NCI-H146 (cell line): ENCODE measurements at places on chromosomes 1 and 21.

GRCh38 chr1:116847688-116848531 is 61.8 kb upstream of the PTGFRN start:
- no peak for DNase-seq

DNA sequence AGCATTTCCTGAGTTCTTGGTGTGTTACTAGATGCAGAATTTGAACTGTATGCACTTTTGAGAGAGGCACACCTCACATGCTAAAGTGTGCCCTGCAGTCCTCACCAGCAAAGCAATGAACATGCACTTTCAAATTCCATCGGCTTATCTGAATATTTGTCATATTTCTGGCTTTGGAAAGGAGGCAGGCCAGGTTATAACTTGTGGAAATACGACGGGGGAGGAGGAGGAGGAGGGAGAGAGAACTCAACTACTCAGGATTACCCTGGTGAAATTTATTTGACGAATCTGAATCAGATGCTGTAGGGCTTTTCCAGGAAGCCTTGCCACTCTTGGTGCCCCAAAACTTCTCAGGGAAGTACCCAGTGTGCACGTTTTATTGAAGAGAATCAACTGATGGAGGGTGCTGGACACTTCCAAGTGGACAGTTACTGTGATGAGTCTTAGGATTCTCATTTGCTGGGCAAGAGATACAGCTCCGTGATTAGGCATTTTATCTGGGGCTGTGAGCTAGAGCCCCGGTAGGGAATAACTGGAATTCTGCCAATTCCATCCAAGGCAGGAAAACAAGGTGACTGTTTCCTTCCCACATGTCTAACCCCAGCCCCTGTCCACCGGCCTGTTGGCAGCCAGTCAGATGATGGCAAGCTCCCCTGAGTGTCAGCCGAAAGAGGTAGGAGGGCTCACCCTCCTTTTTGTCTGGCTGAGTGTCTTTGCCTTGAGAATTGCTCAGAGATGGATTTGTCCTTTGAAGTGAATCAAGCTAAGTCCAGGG is 3.8 kb downstream of the PDPN start:
- DNase-seq: no peak

GRCh38 chr21:36959020-36959835 is 7.2 kb downstream of the HLCS start:
- DNase-seq: no peak

DNA sequence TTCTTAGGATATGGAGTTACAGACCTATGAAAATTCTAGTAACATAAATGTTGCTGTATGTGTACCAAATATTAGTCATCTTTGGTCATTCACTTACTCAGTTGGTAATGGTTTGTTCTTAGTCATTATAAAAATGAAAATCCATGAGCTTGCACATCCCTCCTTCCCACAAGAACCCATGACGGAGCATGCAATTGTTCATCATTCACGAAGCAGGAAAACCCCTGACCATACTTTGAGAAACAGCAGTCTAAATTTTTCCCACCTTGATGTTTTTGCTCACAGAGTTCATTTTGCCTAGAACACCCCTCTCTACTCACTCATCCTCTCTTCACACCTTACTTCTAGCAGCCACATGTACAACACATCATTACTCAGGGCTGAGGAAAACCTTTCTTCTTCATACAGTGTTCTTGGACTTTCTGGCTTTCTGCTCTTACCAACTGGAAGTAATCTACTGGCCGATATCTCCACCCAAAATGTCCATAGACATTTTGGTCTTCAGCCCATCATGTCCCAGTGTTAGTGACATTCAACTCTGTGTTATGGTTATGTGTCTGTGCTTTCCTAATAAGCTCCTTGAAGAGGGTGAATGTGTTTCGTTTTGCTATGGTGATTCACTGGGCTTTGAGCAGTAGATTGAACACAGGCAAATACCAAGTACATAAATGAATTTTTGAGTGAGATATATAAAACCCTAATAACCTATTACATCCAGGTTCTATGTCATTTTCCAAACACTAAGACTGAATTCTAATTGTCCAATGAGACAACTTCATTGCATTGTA is 189.9 kb downstream of the ZC3H11B start:
- DNase-seq: no peak

DNA sequence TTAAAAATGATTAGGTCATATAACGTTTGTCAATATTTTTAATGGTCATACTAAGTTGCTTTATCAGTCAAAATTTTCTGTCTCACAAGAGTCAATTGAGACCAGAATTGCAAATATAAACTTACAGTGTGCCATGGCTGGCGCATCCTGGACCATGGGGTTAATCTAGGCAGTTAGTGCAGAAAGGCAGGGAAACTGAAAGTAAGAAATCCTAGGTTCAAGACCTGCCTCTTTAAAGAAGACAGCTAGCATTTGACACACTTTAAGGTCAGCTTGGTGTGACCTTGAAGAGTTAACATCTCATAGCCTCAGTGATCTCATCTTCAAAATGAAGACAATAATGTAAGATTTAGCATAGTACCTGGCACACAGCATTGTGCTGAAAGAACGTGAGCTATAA is 210.0 kb upstream of the DAB1 start:
- no peak for DNase-seq
